ENCODE measurements at places on chromosomes 16 and 17.
A peak's percentile ranks its signal among the peaks of the same experiment; 100 is the strongest.

DNA sequence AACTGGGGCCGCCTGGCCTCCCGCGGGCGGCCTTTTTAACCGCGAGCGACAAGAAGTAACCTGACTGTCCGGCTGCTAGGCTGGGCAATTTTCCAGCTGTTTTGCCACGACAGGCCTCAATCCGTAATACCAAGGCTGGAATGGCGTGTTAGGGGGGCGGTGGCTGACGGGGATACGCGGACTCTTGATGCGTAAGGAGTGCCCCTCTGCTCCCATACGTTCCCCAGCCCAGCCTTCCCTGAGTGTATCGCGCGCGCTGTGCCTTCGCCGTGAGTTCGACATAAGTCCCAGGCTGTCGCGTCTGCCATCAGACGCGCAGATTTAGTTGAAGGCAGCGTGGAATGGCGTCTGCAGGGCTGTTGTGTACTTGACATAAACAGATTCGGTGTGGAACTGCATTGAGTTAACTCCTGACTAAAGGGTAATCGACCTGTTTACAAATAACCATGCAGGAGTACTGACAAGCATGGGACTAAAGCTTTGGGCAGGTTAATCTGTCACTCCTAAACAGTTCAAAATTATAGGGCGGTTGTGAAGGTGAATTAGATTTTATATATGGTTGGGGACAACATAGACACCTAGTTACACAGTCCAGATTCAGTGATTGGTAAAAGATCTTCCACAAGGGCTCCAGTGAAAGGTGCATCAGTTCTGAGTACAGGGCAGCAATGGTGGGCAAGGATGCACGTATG lies 16.6 kb upstream of the ERN1 start:
- peak; percentile 60 for DNase-seq

- DNase-seq, result peak; percentile 94
Observed at GRCh38 chr16:2003827-2004641, 5.6 kb downstream of the ZNF598 start.

DNA sequence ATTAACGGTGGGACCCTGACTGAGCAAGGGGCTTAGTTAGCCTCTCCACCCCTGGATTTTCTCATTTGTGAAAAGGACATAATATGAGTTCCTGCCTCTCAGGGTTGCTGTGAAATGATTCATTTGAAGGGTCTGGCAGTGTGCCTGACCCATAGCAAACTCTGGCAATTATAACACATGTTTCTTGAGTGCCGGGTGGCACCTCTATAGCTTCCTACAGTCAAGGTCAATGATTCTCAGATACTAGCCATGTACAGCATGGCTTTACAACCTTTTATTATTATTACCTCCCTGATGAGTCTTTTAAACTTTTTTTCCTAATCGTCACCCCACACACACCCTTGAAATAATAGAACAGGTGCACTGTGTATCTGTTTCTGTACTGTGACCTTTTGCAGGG lies 42.1 kb downstream of the TMEM114 start:
- DNase-seq, result no peak

DNA sequence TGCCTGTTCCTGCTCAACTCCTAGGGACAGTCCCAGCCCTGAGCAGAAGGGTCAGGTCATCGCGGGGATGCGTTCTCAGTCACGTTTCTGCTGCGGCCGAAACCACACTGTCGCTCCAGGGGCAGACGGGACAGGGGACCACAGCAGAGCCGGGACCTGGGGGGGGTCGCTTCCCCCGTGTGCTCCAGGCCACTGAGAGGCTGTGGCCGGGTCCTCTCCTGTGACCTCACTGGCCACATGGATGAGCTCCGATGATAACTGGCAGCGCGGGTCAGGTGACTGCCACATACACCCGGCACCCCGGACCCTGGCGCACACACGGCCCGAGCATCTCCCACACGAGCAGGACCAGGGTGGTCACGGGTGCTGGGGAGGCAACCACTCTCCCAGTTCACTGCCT lies 12.8 kb downstream of the GNPTG start:
- no peak for DNase-seq

GRCh38 chr16:63442246-63442645 lies 1406.0 kb upstream of the CDH8 start:
- DNase-seq, result no peak

GRCh38 chr16:67391424-67392300 lies 1.6 kb downstream of the TPPP3 start:
- no peak for DNase-seq

All from GM03348 (cell line).